ENCODE measurements at places on chromosomes 3 and 15. TPM values are rescaled to one million over a fixed set of nuclear protein-coding genes. Genes with fewer than 3 reads are reported as not detected.

NANOGP8 gene
- not detected for total RNA-seq

RTP1 gene
- not detected for total RNA-seq

MAGI1 gene
- total RNA-seq, result 53.1 TPM

PP2D1 gene
- total RNA-seq, result not detected

GPR62 gene
- not detected for total RNA-seq

TMEM212 gene
- not detected for total RNA-seq

CMSS1 gene
- total RNA-seq, result 14.5 TPM

C3orf70 gene
- total RNA-seq, result 1.6 TPM

CSPG4 gene
- total RNA-seq, result 0.19 TPM

TGM4 gene
- not detected for total RNA-seq

TMCO5A gene
- not detected for total RNA-seq

ZNF80 gene
- total RNA-seq, result not detected

UBA5 gene
- total RNA-seq, result 35.9 TPM

CCNB2 gene
- total RNA-seq, result 24.6 TPM

TLR9 gene
- total RNA-seq, result 0.22 TPM

IQCF2 gene
- total RNA-seq, result not detected

GRAMD2A gene
- total RNA-seq, result 6.0 TPM

ARL14 gene
- total RNA-seq, result 1.9 TPM

VIPR1 gene
- total RNA-seq, result 5.6 TPM

CFAP100 gene
- total RNA-seq, result 4.3 TPM

PLA2G4D gene
- not detected for total RNA-seq

CIP2A gene
- 29.0 TPM for total RNA-seq

SATB1 gene
- 37.1 TPM for total RNA-seq

CPNE4 gene
- 3.9 TPM for total RNA-seq

Data from type B pancreatic cell (in vitro differentiated cells).